ENCODE measurements at places on chromosomes 6 and 20.

DNA sequence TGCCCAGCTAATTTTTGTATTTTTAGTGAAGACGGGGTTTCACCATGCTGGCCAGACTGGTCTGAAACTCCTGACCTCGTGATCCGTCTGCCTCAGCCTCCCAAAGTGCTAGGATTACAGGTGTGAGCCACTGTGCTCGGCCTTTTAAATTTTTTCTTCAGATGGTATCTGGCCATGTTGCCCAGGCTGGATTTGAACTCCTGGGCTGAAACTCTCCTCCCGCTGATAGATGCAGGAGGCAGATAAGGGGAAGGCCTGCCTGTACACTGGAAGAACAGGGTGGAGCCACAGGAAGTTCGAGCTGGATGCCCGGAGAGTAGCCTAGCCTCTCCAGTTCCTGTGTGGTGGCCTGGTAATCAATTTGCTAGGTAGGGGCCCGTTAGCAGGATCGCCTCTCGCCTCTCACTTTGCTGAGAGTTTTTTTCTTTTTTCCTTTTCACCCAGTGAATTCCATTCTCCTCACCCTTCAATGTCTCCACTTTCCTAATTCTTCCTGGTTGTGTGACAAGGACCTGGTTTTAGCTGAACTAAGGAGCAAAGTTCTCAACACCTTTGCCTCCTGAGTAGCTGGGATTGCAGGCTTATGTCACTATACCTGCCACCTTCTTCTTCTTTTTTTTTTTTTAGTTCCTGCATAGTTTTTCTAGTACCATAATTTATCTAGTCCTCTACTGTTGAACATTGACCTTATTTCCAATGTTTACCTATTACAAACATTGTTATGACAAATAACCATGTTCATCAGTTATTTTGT, 19.4 kb upstream of the ITCH start:
- no peak for DNase-seq

DNA sequence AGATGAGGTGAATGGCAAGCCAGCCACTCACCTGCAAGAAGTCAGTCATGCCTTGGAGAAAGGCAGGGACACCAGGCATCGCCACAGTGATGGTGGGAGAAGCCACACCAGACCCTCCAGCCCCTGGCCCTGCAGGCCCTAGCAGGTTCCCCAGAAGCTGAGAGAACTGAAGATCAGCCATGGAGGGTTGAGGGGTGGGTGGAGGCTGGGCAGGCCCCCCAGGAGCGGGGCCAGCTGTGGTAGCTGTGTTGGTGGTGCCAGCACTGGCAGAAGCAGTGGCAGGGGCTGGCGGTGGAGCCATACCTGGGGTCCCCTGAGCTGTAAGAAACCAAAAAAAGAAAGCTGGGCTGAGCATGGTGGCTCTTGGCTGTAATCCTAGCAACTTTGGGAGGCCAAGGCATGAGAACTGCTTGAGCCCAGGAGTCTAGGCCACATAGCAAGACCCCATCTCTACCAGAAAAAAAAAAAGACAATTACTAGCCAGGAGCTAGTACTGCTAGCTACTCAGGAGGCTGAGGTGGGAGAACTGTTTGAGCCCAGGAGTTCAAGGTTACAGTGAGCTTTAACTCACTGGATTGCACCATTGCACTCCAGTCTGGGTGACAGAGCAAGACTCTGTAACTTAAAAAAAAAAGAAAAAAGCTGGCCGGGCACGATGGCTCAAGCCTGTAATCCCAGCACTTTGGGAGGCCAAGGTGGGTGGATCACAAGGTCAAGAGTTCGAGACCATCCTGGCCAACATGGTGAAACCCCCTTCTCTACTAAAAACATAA, 9.5 kb downstream of the BAG6 start:
- no peak for DNase-seq

GRCh38 chr6:123794799-123795198, 8.9 kb upstream of the NKAIN2 start:
- no peak for DNase-seq

- DNase-seq = no peak
Measured at GRCh38 chr6:24974182-24975171, 38.7 kb upstream of the RIPOR2 start.

DNA sequence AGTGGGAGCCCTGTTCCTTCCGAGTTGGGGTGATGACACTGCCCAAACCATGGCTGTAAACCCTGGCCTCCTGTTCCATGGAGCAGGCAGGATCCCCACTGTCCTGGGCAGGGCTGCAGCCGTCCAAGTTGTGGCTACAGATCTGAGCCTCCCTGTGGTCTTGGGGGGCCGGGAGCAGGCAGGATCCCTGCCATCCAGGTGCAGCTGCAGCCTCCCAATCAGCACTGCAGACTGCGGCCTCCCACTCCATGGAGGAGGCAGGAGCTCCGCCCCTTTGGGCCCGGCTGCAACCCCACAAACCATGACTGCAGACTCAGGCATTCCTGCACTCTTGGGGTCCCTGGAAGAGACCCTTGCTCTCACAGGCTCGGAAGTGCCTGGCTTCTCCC, 872.1 kb upstream of the GJE1 start:
- no peak for DNase-seq

- DNase-seq = no peak
Measured at GRCh38 chr6:334536-335510, 42.5 kb downstream of the DUSP22 start.

- DNase-seq = no peak
Measured at GRCh38 chr6:95169775-95170174, 407.6 kb upstream of the MANEA start.

DNA sequence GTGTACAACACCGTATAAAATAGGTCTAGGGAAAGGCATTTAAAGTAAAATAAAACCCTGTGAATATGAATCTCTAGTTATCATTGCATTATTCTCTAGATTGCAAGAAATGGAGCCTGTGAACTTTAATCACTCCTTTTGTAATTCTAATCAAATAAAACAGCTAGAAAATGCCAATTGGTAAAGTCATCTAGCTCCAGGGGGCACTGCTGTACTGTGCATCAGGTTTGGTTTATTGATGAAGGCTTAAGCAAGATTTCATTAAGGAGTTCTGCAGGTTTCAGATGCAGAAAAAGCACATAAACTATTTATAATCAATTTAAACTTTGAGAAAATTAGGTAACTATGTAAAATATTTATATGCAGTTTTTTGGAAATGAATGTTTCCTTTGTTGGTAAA, 645.0 kb downstream of the PHF3 start:
- DNase-seq = no peak

- DNase-seq = no peak
Measured at GRCh38 chr6:165987483-165988301, 180.0 kb downstream of the TBXT start.

- no peak for DNase-seq
Measured at GRCh38 chr6:72218125-72218524, 331.8 kb downstream of the RIMS1 start.

DNA sequence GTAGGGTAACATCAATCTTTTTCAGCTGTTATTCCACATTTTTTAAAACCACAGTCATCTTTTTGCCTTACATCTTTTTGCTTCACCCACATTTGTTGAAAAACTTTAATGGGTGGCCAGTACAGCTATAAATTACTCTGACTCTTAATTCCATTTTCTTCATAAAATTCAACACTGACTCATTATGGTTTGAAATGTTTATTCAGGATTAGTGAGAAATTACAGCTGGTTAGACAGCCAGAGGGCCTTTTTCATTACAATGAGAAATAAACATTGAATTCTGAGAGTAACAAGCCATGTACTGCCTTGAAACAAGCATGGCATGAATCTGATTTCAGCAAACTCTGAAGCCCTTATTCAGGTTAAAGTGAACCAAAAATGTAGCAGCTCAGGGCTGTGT, 19.5 kb downstream of the NDUFAF4 start:
- no peak for DNase-seq

DNA sequence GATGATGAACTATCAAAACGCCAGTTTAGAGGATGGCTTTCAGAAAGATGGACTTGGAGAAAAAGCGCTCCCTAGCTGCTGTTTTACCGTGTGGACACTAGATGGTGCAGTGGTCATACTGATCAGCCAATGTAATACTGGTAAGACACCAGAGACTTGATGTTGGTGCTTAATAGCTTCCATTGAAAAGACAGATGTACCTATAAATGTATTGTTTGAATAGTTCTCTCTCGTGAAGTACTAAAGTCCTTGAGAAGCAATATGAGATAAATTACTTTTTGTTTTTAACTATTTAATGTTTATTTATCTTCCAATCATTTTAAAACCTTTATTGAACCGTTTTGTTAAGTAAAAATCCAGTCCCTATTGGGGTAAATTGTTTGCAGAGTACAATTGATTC, 63.9 kb upstream of the FUCA2 start:
- DNase-seq = no peak

- DNase-seq = no peak
Measured at GRCh38 chr6:37758234-37758633, 60.6 kb upstream of the MDGA1 start.

GRCh38 chr20:46423342-46423741, 16.9 kb upstream of the ELMO2 start:
- DNase-seq = no peak

Data from cortex of kidney (tissue), 1 donor.